ENCODE measurements at places on chromosomes 6 and 20.

DNA sequence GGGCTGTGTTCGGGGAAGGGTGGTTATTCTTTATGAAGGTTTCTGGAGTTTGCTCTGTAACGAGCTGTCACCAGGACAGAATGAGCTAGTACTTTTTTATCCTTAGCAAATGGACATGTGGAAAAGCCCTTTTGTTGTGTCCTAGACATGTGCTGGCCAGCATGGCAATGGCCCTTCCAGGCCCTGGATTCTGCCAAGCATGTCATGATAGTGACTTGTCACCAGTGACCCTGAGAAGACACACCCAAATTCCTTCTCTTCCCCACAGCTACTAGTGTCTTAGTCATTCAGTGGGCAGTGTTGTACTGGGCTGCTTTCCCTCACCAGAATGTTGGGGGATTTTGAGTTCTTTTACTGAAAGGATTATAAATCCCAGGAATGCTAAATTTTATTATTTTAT is 74.0 kb upstream of the XRN2 start:
- DNase-seq = peak; percentile 58

GRCh38 chr6:104286641-104287040 is 573.1 kb downstream of the HACE1 start:
- no peak for DNase-seq

DNA sequence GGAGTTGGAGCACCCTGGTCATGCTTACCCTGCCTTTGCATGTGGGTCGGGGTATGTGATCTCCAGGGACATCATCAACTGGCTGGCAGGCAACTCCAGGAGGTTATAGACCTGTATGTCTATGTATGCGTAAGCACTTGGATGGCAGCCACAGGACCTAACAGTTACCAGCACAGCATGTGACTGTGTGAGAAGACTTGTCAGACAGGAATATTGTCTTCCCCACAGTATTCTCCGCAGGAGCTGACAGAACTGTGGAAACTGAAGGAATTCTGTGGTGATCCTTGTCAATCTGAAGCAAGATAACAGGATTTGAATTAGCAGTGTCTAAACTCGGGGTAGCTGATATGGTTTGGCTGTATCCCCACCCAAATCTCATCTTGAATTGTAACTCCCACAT is 59.2 kb downstream of the TMEM244 start:
- DNase-seq = no peak

- DNase-seq = no peak
These were observed 65.5 kb downstream of the SOBP start for GRCh38 chr6:107555449-107555848.

- no peak for DNase-seq
These were observed 71.2 kb downstream of the ABHD12 start for GRCh38 chr20:25319241-25320034.

DNA sequence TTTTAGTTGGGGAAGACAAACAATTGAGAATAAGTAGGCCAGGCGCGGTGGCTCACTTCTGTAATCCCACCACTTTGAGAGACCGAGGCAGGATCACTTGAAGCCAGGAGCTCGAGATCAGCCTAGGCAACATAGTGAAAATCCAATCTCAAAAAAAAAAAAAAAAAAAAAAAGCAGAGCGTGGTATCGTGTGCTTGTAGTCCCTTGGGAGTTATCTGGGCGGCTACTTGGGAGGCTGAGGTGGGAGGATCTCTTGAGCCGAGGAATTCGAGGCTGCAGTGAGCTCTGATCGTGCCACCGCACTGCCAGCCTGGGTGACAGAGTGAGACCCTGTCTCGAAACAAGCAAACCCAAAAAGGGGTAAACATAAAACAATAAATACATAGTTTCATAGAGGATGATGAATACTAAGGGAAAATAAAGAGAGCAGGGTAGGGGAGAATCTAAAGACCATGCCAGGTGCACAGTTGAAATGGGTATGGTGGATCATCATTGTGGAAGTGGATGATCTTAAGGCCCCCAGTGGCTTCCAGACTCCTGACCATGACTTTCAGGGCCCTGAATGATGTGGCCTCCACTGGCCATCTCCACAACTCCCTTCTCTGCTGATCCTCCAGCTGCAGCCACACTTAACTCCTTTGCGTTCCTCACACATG is 947 bp downstream of the POFUT1 start:
- DNase-seq = no peak

Measured in AG10803 (cell line).